ENCODE measurements at places on chromosomes 2 and 18.

- no peak for DNase-seq
Measured at GRCh38 chr18:56173542-56174220, 464.7 kb downstream of the TXNL1 start.

DNA sequence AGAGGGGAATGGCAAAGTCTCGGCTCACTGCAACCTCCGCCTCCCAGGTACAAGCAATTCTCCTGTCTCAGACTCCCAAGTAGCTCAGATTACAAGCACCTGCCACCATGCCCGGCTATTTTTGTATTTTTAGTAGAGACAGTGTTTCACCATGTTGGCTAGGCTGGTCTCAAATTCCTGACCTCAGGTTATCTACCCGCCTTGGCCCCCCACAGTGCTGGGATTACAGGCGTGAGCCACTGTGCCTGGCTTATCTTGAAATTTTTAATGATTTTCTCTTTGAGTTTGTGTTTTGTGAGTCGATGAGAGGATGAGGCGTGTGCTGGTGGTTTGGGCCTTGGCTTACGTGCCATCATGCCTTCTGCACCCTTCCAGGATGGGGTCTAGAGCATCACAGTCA, 101.3 kb upstream of the ST3GAL5 start:
- DNase-seq, result no peak

GRCh38 chr2:218959761-218960308, 369 bp downstream of the CDK5R2 start:
- no peak for DNase-seq

DNA sequence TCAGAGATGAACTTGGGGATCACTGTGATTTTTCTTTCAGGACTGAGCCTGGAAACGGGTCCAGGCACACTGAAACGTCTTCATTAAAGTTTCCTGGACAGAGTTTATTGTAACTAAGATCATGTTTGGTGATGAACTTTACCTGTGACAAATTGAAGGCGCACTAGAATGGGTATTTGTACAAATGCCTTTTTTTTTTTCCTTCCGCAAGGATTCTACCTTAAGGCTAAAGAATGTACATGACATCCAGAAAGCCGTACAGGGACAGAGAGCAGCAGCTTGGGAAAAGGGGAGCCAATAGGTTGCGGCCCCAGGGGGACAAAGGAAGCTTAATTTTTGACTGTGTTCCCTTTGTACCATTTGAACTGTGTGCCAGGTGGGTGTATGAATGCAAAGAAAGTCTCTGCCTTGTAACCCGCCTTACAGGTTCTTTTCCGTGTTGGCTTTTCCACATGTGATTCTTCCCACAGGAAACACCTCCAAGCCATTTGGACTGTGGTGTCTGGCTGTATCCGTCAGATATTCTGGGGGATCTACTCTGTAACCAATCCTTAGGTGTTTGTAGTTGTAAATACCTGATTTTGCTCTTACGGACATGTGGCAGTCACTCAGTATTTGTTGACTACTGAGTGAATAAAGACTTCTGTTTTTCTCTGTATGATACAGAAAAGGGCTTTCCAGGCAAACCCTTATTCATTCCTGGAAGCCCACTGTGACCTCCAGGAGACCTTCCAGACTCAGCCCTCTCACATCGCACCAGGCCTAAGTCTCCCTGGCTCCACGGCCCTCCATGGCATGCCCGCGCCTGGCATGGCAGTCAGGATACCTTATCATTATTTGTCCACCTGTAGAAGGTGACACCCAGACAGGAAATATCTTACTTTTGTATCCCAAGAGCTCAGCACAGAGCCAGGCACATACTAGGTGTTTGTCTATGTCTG, 1.1 kb downstream of the LRRFIP1 start:
- DNase-seq, result no peak

GRCh38 chr18:73670039-73670438, 477.6 kb downstream of the FBXO15 start:
- DNase-seq, result no peak

GRCh38 chr2:43361286-43361685, 134.9 kb upstream of the ZFP36L2 start:
- no peak for DNase-seq

DNA sequence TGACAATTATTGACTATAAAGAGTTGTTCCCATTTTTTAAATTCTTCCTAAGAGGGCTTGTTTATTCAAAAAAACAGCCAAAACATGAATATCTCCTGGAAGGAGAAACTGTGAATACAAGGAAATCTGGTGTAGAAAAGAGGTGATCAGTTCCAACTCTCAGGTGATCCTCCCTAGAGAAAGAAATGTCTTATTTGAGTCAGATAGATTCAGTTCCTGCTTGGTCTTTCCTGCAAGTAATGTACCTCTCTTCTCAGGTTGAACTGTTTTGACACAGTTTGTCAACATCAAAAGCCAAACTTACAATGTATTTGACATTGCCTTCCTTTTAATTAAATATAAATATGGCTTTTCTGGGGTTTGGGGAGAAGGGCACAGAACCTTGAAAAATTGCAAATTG, 567.4 kb downstream of the ARHGAP15 start:
- no peak for DNase-seq

GRCh38 chr2:182858671-182859070, 7.8 kb downstream of the FRZB start:
- DNase-seq, result no peak

DNA sequence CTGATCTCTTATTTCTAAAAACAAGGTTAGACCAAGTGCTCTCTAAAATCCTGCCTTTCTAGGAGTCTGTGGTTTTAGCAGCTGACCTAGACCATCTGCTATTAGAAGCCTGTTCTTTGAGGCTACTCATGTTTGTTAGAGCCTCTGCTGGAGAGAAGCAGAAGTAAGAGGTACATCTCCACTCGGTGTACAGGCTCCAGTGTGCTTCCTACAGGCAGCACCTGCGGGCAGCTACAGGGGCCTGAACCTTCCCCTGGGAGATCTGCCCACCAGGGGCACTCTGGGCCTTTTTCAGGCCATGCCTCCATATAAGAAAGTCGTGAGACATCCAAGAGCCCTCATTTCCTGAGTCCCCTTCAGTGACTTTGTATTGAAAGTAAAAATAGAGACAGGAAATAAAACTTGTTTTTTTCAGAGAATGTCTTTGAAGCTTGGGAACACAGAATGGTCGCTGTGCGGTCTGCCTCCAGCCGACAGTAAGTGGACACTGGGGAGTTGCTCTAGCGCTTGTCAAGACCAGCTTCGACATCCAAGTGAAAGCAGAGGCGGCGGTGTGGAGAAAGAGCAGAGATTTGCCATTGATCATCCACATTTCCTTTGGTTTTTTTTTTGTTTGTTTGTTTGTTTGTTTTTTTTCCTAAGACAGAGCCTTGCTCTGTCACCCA, 31.7 kb downstream of the ONECUT2 start:
- no peak for DNase-seq
